ENCODE measurements at places on chromosomes 16 and 17.

DNA sequence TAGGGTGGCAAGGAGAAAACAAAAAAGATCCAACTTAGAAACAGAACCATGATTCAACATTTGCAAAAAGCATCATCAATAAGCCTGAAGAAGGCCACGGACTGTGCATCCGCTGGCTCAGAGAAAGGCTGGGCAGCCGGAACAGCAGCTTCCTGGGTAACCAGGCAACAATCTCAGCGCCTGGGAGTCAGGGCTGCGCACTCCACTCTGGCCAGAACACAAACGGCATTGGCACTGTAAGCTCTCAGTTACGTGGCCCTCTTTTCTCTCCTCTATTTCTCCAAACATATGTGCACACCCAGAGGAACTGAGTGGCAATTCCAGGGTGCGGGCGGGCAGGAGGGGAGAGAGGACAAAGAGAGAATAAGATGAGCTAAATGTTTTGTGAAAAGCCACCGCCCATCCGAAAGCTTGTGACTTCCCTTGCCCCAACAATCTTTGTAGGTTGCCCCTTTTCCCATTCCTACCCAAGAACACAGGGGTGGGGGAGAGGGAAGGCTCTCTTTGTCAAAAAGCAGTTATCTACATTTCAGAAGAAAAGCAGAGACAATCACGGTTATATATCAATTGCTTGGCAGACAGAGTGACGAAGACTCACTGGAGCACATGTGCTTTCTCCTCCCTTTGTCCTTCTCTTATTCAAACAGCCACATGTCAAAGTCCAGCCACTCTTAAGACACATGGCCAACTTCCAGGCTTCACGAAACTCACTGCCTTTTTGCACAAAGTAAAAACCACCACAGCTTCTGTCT, 6.6 kb upstream of the GHDC start:
- no peak for DNase-seq

- no peak for DNase-seq
Observed at GRCh38 chr16:30137897-30138296, 14.9 kb upstream of the MAPK3 start.

- peak; percentile 45 for DNase-seq
Observed at GRCh38 chr17:10327640-10328039, 45.2 kb downstream of the MYH13 start.

DNA sequence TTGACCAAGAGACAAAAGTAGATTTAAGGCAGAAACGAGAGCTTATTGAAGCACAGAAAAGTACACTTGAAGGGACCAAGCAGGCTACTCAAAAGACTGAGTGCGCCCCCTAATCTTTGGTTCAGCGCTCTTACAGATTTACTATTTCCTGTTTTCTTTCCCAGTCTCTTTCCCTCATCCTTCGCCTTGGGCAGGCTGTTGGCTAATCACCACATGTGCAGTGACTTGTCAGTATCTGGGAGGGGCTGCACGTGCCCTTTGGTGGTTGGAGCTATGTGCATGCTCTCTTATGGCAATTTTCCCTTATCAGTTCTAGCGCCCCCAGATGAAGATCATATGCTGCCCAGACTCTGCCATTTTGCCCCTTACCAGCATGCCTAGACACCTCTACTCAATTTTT, 35.4 kb upstream of the SHISA6 start:
- DNase-seq = no peak

DNA sequence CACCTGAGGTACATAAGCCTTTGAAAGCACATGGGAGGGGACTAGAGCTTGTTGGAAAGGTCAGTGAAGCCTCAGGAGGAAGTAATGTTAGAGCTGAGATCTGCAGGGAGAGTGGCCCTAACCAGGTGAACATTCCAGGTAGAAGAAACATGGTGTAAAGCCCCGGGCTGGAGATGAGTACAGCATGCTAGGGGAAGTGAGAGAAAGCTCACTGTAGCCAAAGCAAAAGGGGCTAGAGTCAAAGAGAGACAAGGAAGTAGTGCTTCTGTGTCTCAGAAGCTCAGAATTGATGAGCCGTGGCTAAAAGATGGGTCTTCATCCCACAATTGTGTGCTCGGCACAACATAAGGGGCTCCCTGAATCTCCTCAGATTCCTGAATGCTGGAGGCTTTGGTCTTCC, 481.8 kb downstream of the XYLT1 start:
- no peak for DNase-seq

- DNase-seq = no peak
Observed at GRCh38 chr17:58757162-58757613, 1.5 kb downstream of the PPM1E start.

DNA sequence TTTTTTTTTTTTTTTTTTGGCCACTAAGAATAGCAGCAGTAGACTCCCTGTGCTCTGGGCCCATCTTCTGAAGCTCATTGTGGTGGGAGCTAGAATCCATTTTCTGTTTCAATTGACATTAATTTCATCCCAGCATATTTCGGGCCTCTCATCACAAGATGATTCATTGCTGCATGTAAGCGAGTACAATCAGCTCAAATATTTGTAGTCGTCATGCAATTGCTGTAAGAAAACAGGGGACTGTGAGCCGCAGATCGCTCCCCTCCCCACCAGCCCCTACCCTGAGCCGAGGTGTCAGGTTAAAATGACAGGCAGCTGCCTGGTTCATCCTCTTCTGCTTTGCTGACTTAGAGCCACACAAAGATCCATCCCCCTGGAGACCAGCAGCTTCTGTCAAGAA, 358.8 kb upstream of the CDH5 start:
- DNase-seq = no peak

GRCh38 chr16:67437513-67437912, 6.6 kb downstream of the HSD11B2 start:
- DNase-seq = no peak

DNA sequence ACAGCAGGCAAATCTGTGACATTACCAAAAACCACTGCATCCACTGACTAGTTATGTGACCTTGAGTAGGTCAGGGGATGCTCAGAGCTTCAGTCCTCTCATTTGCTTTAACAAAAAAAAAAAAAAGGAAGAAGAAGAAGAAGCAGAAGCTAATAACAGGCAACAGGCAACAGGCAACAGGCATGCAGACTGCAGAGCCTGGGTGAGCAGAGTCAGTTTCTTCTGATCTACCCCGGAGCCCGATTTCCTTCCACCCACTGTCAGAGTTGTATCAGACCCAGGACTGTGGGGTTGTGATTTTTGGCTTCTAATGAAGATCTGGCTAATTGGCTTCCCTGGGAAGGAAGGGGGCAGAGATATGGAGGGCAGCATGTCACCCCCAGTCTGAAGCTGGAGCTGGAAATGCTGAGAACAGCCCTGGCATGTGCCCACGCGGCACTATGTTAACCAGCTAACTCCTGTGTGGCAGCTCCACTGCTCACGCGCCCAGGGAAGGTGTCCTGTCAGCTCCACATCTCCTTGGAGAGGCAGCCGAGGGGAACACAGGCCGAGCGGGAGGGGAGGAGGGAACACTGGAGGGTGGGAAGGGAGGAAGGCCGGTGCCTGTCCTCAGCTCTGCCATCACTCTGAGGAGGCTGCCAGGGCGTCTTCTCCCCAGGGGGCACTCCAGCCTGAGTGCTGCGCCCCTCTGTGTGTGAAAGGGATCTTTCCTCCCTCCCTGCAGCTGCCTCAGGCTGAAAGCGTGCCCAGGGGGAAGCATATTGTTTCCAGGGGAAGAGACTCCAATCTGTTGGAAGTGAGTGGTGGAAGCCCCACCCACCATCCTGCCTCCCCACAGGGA, 17.6 kb downstream of the SRCIN1 start:
- no peak for DNase-seq

- no peak for DNase-seq
Observed at GRCh38 chr16:49441366-49441780, 67.8 kb downstream of the C16orf78 start.

DNA sequence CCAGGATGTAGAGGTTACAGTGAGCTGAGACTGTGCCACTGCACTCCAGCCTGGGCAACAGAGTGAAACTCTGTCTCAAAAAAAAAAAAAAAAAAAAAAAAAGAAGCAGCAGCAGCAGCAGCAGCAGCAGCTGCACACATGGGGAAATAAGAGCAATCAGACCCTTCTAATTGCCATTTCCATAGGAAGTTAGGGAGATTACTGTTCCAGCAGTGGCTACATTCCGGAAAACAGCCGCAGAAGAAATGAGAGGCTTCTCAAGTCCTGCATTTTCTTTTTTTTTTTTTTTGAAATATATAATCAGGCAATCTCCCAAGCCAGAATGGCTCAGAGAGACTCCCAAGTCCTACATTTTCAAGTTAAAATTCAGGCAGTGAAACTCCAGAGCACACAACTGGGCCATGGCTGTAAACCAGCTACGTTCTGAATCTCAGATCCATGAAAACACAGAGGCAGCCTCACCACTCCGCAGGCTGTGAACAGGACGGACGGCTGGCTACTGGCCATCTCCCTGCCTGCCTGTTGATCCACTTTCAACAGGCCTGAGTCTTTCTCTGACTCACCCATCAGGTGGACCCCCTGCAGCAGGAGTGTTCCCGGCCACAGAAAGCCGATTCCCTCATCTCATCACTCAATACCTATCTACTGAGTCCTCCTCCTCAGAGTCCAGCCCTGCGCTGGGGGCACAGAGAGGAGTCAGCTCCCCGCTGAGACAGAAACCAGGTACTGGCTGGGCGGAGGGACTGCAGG, 15.0 kb downstream of the TRPV1 start:
- DNase-seq = no peak

GRCh38 chr16:60001523-60001922, 1267.4 kb upstream of the GOT2 start:
- DNase-seq = no peak

All from RCC 7860 (cell line).